ENCODE measurements at places on chromosomes 6 and 20.

- DNase-seq, result no peak
These were observed 5.8 kb upstream of the SIM1 start for GRCh38 chr6:100470422-100471120.

DNA sequence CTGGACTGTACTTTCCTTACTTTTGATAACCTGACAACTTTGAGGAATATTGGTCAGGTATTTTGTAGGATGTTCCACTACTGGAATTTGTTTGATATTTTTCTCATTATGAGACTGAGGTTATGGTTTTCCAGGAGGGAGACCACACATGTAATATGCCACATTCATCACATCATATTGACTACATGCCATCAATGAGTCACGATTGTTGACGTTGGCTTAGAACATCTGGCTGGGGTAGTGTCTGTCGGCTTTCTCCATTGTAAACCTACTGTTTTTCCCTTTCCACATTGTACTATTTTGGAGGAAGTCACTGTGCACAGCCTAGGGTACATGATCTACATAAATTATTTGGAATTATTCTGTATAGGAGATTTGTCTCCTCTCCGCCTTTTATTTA lies 1.4 kb upstream of the STX11 start:
- no peak for DNase-seq

DNA sequence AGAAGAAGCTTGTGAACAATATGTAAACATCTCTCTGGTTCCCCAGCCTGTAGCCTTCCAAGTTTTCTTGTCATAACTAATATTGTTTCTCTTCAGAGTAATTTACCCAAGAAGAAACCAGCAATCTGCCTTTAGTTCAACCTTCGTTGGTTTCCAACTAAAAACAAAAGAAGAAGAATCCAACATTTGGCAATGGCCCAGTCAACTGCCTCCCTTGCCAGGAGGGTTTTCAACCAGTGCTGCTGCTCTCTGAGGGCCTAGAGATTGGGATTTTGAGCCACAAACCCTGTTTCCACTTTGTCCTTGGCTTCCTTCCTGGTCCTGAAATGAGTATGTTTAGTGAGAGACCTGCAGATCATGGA lies 395.8 kb upstream of the CNR1 start:
- no peak for DNase-seq

- peak; percentile 71 for DNase-seq
These were observed 19.8 kb upstream of the MAP1LC3A start for GRCh38 chr20:34538671-34539123.

DNA sequence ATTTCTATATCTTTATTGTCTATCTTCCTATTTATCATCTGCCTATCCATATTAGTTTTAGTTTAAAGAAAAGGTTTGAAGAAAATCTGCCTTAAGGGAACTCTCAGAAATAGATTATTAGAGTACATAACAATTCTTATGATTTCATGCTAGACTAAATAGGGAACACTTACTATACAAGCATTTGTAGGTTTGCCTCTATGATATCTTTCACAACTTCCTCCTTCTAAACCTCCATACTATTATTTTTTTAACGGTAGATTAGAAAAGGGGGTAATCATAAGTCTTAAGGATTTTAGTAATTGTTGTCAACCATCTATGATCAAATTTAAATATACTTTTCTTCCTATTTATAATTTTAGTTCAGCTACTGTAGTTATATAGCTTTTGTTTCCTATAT lies 11.6 kb upstream of the DSE start:
- DNase-seq, result no peak
